ENCODE measurements at places on chromosomes 2 and 18. TPM values are rescaled to one million over a fixed set of nuclear protein-coding genes. Genes with fewer than 3 reads are reported as not detected.

DNA sequence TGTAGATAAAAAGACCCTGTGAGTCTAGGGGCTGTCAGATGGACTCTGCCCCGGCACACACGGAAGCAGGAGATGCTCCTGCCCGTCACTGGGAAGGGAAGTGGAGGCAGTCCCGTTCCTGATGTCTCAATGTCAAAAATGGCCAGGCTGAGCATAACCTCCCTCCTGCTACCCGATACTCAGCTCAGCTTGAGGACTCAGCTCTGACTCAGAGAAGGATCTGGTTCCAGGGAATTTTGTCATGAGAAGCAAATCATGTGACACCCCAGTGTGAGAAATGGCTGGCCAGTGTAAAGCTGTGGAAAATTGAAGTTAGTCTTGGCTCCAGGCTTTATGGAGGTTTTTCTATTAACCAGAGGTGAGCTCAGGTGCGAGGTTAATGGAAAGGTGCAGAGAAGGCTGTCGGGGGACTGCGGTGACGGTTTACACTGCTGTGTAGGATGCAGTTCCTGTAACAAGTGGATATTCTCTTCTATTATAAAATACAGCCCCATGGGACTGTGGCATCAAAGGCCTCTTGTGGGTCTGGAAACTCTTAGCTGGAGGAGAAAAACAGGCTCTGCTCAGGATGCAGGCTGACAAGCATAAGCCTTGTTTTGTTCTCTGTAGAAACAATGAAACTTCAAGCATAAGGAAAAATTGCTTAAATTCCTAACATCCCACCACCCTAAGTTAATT, 24.7 kb upstream of the AGAP1 start:
- peak; percentile 78 for DNase-seq

GRCh38 chr2:223057569-223057968, 5.6 kb downstream of the KCNE4 start:
- DNase-seq: no peak

DNA sequence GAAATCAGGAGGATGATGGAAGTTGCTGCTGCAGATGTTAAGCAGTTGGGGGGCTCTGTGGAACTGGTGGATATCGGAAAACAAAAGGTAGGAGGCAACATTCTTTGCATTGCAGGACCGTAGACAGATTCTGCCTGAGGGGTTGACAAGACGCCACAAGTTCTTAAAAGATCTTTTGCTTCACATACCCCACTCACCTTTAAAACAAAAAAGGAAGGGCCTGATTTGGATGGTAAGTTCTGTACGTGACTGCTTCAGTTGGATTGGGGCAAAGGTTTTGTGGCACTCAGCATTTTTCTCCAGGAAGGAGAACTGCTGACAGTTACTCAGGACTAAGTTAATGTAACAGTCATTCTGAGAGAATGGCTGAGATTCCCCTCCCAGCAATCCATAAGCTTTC, 5.2 kb downstream of the CNDP2 start:
- DNase-seq: no peak

ZBTB7C gene
- 21.6 TPM for total RNA-seq

GRCh38 chr2:74548285-74548899, 5.3 kb downstream of the LOXL3 start:
- no peak for DNase-seq

- peak; percentile 34 for DNase-seq
Measured at GRCh38 chr2:43430489-43430888, 165.3 kb downstream of the THADA start.

SCTR gene
- total RNA-seq: not detected

GRCh38 chr2:216754336-216754735, 59.0 kb upstream of the IGFBP5 start:
- no peak for DNase-seq

- peak; percentile 68 for DNase-seq
Measured at GRCh38 chr2:240368781-240369331, 66.6 kb upstream of the GPC1 start.

GALNT3 gene
- total RNA-seq: 1.4 TPM

SRD5A2 gene
- total RNA-seq: not detected

DNA sequence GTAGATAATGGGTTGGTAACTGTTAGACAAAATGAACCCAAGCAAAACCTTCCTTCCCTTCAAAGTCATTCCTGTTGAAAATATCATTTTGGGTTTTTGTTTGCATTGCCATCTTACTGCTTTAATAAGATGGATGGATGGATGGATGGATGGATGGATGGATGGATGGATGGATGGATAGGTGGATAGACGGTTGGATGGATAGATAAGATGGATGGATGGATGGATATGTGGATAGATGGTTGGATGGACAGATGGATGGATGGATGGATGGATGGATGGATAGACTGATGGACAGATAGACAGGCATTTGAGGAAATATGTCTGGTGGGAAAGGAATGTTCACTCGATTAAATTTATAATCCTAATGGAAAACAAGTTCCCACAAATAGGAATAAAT, 133.2 kb downstream of the COL4A4 start:
- no peak for DNase-seq

DNA sequence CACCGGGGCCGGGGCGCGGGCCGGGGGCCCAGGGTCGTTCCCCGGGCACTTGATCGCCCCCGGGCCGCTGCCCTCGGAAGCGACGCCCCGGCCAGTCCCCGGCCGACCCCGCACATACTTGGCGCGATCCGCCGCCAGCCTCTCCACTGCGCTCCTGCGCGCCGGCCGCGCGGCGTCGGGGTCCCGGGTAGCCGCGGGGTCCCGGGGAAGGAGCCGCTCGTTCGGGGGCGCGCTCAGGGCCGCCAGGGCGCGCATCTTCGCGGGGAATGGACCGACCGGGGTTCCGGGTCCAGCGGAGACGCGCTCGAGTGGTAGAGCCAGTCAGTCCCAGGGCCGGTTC, 204 bp downstream of the FAM110C start:
- DNase-seq: no peak

CCDC88A gene
- total RNA-seq: 71.3 TPM

C2orf15 gene
- 1.1 TPM for total RNA-seq

RESP18 gene
- total RNA-seq: not detected

SLC30A3 gene
- total RNA-seq: 1.6 TPM

EFEMP1 gene
- total RNA-seq: 117 TPM

GRCh38 chr2:190978389-190979053, 35.5 kb downstream of the STAT1 start:
- DNase-seq: no peak

DNA sequence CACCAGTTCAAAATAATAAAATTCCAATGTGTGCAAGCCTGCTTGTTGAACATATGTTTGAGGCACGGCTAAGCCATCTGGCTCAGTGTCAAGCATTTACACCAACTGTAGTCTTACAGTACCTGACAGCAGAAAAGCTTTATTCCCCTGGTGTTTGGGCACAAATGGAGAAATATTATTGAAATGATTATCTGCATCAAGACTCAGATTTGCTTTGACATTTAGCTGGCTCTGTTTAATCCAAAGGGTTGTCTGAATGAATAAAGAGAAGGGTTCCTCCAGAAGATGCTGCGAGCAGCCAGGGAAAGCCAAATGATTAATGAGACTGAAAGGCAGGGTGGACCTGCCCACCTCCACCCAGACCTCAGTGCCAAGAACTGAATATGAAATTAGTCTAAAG, 393.2 kb upstream of the GALNT5 start:
- DNase-seq: no peak

GRCh38 chr2:134301099-134301927, 47.4 kb downstream of the MGAT5 start:
- DNase-seq: no peak

GRCh38 chr2:43128559-43128955, 97.8 kb downstream of the ZFP36L2 start:
- no peak for DNase-seq

MEIS1 gene
- total RNA-seq: 92.1 TPM

- DNase-seq: no peak
Measured at GRCh38 chr2:74745766-74746165, 88.2 kb upstream of the HK2 start.

- DNase-seq: no peak
Measured at GRCh38 chr2:241314226-241315092, 1.0 kb downstream of the HDLBP start.

GRCh38 chr18:984004-984403, 79.3 kb downstream of the ADCYAP1 start:
- no peak for DNase-seq

GRCh38 chr18:48161191-48161910, 230.9 kb upstream of the SMAD2 start:
- DNase-seq: peak; percentile 93

ANKRD29 gene
- total RNA-seq: 9.0 TPM

UPP2 gene
- not detected for total RNA-seq

GRCh38 chr2:120624061-120624737, 111.5 kb upstream of the GLI2 start:
- no peak for DNase-seq

DNA sequence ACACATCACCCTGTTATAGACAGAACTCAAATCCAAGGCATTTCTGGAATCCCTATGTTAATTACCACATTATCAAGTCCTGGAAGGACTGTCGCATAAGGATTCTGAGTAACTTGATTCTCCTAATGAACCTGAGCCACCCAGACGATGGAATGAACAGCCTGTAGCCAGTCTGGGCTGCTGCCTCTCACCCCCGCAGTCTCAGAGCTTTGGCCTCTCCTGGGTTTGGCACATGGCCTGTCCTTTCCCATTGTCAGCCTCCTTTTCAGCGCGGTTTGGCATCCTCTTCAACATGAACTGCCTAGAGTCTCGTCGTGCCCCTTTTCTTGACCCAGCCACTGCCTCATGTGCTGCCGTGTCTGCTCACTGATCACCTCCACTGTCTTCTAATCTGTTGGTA, 147.6 kb downstream of the SLC8A1 start:
- no peak for DNase-seq

- peak; percentile 85 for DNase-seq
Measured at GRCh38 chr2:148874868-148875341, at the start of gene KIF5C. Gene KIF5C, plus strand, starts transcription at chr2:148875227. Its CDS starts 391 bp downstream, at chr2:148875618.

- peak; percentile 49 for DNase-seq
Measured at GRCh38 chr2:229974266-229974665, 52.0 kb downstream of the FBXO36 start.

GRCh38 chr18:54043484-54044251, 180.8 kb downstream of the MBD2 start:
- DNase-seq: no peak

GRCh38 chr2:64135421-64135820, 8.8 kb downstream of the PELI1 start:
- no peak for DNase-seq

GRCh38 chr2:105893011-105893995, 148.6 kb downstream of the NCK2 start:
- DNase-seq: no peak

DNA sequence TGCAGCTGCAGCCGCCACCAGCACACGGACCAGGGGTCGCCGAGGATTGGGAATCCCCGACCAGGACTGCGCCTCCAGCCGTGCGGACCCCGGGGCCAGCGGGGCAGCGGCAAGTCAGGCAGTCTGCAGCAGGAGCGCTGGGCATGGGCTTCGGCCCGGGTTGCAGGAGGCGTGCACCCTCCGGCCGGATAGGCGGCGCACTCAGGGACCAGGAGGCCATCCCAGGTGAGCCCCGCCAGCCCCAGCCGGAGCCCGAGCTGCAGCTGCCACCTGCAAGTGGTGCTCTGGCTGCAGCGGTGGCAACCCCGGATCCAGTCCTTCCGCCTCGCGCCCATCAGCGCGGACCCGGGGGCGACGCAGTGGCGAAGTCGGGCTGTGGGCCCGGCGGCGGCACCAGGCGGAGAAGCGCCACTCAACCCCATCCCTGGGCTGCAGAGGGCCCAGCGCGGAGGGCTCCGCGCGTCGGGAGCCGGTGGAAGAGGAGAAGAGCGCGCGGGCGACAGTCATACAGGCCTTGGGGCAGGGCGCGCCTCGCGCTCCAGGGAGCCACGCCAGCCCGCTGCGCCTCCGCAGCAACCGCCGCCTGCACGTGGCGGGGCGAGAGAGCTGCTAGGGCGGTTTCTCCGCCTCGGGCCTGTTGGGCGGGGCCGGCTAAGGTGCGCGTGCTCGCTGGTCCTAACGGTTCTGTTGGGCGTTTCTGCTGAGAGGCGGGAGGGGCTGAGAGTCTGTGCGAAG, 73.8 kb downstream of the RPIA start:
- no peak for DNase-seq

- DNase-seq: peak; percentile 78
Measured at GRCh38 chr2:191927319-191927867, 80.5 kb upstream of the CAVIN2 start.

DUSP2 gene
- total RNA-seq: 1.9 TPM

DNA sequence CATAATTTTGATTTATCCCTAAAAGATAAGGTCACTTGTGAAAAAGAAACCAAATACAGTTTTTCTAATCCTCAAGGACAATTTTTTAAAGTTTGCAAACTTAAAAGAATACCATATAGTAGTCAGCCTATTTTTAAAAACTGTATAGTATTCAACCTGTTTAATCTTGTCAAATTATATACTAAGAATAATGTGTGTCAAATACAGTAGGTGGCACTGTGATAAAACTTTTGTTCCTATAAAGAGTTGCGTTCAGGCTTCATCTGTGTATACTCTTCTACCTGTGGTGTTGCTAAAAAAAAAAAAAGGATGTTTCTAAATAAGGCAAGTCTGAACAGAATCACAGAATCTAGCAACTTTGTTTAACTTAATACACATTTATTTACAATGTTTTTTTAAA, 68.6 kb downstream of the CCDC138 start:
- no peak for DNase-seq

DNA sequence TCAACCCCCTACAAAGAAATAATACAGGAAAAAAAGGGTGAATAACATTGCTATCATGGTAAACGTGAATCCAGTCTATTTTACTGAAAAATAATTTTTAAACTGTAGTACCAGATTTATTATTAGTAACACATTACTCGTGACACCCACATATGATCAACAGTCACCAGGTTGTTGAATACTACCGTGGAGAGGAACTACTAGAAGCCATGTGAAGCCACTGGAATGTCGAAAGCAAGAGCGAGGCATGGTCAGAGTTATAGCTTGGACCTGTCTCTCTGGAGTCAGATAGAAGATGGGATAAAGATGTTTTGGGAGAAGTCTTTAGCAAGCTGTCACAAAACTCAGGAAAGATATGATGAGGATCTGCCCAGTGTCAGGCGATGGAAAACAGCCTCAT, 63.2 kb upstream of the EPB41L3 start:
- DNase-seq: no peak

DNA sequence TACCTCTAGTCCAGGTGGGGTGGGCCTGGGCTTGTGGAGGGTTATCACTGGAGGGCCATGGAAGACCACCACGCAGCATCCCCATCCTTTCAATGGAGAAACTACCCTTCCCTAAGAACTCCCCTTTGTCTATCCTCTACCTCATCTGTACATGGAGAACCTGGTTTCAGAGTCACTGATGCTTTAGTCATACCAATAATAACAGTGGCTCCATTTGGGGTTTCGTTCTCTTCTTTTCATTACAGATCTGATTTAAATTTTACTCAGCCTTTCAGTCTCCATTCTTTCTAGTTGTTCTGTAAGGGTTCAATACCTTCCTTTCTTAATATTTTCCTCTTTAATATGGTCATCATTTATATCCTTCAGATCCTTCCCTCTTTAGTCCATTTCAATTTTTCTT, 54.6 kb upstream of the ZFP36L2 start:
- DNase-seq: no peak

GRCh38 chr2:10080536-10081304, 509 bp upstream of the CYS1 start:
- DNase-seq: no peak

SPC25 gene
- 1.9 TPM for total RNA-seq

GRCh38 chr2:70886541-70886987, 49.1 kb upstream of the ATP6V1B1 start:
- DNase-seq: no peak

Data from adrenal gland (tissue), 19 donors.